Daoy (cell line): ENCODE measurements at places on chromosomes 2 and 18. TPM values are rescaled to one million over a fixed set of nuclear protein-coding genes. Genes with fewer than 3 reads are reported as not detected.

PMS1 gene
- total RNA-seq: 35.0 and 56.1 TPM in 2 replicates

AQP12A gene
- total RNA-seq: not detected in 2 replicates

KDSR gene
- total RNA-seq: 22.7 and 26.2 TPM in 2 replicates

XDH gene
- total RNA-seq: 0.18 and 0.97 TPM in 2 replicates

KIF5C gene
- 3.2 and 5.1 TPM in 2 replicates for total RNA-seq

LINC00305 gene
- not detected in 2 replicates for total RNA-seq

REG3A gene
- total RNA-seq: not detected in 2 replicates

DSC2 gene
- 2.8 and 4.3 TPM in 2 replicates for total RNA-seq

CHST9 gene
- 0.06 and 0.09 TPM in 2 replicates for total RNA-seq

FIGLA gene
- not detected in 2 replicates for total RNA-seq

C2orf78 gene
- under 0.01 TPM in 1 of 2 replicates, not detected in the other for total RNA-seq

LYPD6 gene
- 6.7 and 8.5 TPM in 2 replicates for total RNA-seq

- no peak for DNase-seq
These were observed 58.9 kb downstream of the ANKMY1 start for GRCh38 chr2:240498958-240499260.

DNA sequence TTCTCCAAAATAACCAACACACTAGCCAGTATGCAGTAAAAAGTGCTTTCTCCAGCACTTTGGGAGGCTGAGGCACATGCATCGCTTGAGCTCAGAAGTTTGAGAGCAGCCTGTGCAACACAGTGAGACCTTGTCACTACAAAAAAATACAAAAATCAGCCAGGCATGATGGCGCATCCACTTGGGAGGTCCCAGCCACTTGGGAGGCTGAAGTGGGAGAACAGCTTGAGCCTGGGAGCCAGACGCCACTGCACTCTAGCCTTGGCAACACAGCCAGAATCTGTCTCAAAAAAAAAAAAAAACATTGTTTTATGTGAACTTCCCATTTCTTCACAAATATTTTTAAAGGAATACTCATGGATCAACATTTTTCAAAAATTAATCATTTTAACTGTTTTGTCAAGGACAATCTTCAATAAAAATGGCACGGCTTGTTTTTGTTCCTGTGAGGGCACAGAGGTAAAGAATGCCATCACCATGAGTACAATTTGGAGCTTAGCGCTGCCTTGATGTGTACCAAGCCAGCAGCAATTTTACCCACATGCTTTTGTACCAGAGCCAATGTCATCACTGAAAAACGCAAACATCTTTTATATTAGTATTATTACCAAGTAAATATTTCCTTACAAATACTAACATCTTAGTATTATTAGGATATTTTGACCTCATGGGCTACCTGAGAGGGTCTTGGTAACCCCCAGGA is 26.7 kb downstream of the RAB1A start:
- no peak for DNase-seq

DNA sequence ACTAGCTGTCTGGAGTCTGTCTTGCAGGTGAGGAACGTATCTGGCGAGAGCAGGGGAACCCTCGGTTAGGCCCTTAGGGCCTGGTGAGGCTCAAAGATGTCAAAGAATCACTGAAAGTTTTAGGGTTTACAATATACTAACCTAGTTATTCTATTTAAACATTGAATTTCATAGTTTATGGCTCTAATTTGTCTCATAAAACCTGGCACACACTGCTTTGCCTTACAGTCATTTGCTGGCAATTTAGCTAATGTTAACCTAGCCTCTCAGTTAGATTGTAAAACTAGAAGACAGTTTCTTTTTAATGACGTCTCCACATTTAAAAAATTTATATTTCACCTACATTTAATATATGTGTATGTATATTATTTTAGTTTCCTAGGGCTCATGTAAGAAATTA is 89.6 kb upstream of the DOCK10 start:
- DNase-seq: no peak

DNA sequence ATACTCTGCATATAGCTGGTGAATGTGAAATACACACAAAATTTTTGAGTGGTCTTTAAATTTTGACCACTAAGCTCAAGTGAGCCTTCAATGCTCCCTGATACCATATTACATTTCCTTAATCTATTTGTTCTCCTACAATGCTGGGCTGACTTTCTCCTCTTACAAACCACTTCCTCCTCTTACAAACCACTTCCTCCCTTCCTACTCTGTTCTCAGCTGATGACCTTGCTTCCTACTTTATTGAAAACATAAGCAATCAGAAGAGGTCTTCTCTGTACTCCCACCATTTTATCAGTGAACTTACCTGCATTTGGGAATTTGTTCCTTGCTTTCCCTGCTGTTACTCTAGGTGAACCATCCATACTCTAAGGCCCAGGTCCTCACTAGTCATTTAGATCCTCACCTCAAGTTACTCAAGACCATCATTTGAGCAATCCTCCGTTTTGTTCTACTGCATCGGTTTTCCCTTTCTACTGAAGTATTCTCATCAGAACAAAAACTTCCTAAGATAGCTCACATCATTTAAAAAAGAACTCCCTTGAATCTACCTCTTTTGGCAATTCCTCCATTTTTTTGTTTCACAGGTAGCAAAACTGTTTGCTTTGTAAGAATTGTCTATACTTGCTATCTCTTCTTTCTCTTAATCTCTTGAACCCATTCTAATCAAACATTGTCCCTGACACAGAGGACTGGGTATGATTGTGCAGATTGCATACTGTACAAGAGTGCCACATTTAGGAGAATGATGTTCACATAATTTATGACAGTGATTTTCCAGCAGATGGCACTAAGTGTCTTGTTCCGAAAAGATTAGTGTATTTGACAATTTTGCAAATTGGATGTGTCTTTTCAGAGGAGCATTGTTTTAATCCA is 96.5 kb downstream of the EPB41L5 start:
- DNase-seq: peak; percentile 35

GRCh38 chr2:200382874-200383273 is 76.4 kb downstream of the SPATS2L start:
- DNase-seq: no peak

DNA sequence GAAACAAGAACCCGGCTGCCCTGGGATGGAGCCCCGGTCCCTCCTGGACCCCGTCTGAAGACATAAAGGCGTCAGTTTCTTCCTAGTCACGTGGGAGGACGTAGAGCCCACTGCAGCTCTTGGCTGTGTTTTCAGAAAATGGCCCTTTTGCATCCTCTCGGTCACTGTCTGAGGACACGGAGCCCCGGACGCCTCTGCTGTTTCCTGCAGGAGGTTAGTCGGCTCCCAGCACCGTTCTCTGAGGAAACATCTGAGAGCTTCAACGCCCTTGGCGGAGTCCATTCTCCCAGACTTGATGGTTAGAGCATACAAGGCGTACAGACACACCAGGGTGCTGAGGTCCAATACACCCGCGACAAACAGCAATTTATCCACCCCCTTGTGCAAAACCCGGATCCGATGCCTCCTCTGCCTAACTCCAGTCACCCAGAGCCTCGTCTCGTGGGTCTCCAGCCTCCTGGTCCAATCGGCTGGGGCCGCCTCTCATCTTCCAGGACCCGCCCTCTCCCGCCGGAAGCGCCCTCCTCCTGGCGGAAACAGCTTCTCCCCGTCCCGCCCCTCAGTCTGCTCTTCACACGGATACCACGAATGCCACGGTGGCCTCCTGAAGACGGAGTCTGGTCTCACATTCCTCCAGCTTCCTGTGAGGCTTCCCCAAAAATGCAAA is 119.4 kb downstream of the TMEM18 start:
- no peak for DNase-seq

- DNase-seq: peak; percentile 52
These were observed 304.7 kb downstream of the FBXO15 start for GRCh38 chr18:73842795-73843394.

- no peak for DNase-seq
These were observed 146.3 kb downstream of the CELF4 start for GRCh38 chr18:37419315-37419714.

- DNase-seq: no peak
These were observed 1037.7 kb upstream of the SLC39A10 start for GRCh38 chr2:194619366-194619765.

DNA sequence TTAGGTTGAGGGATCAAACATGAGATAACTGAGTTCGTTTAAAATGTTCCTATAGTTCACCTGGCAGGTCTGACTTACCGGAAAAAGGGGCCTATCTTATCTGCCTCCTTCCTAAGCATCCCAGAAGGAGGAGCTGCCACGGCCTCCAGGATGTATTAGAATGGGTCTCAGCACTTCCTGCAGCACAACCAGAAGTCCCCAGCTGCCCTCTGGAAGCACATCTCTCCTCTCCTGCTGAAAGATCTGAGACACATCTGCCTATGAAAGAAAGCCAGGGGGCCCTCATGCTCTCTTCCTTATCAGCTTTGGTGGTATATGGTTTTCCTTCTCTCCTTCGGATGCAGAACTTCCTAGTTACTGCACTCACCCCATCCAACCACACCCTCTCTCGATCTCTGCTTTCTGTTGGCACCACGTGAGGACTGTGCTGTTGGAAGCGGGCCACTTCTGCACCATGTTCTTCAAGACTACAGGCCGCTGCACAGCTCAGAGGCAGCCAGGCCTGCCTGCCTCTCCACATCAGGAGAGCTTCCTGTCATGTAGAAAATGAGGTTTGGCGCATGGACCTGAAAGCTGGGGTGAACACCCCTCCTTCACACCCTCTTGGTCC is 6.5 kb downstream of the IGFBP5 start:
- DNase-seq: no peak

- DNase-seq: no peak
These were observed 14.1 kb upstream of the B3GNT2 start for GRCh38 chr2:62181843-62182242.

GRCh38 chr2:217989221-217989948 is 13.4 kb downstream of the TNS1 start:
- no peak for DNase-seq

- no peak for DNase-seq
These were observed 61.9 kb downstream of the PLEKHA3 start for GRCh38 chr2:178542161-178542560.

DNA sequence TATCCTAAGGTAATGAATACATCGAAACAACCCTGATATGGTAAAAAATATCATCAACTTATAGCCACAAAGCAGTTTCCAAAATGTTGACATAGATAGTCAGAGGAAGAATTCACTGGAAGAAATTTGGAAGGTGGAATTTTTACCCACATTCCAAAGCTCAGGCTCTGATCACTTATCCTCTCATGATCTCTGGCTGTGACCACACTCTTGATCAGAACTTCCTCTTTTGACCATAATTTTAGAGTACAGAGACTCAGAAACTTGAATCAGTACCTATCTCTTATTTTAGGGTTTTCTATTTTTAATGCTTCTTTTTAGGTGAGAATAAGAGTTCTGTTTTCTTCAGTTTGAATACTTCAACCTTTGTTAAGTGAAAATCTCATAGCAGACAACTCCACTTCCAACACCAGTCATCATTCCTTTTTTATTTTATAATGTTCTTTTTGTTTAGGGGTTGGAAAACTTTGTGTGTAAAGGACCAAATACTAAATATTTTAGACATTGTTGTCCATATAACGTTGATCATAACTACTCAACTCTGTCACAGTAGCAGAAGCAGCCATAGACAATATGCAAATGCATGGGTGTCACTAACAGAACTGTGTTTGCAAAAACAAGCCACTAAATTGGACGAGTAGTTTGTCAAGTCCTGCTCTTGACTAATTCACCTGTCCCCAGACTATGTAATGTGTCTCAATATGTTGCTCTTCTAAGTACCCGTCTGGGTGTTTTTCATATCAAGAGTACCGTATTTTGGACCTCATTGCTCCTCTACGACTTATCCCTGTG is 891.6 kb upstream of the CRIM1 start:
- no peak for DNase-seq

DNA sequence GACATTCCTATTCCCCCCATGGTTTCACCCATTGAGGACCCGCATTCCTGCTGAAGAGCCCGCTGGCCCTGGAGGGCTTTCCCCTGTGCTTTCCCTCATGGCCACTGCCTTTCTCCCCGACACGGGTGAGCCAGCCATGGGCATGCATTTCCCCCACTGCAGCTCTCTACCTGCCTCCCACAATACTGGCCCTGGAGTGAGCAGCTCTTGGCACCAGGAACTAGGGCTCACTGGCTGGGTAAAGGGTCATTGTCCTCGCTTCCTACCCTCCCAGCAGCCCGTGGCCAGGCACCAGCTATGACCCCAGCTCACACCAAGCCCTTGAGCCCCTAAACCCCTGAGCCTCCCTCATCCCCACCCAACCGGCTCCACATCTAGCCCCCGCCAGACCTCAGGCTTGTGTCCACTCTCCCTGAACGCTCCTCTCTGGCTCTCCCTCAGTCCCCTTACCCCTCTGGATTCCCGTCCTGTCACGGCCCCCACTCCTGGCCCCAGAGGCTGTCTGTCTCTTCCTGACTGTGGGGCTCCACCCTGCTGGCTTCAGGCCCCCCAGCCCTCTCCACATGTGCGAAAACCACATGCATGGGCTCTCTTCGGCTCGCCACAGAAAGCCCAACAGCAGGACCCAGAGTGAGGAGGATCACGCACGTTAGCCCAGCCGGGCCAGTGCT is 199.8 kb downstream of the ZFP36L2 start:
- DNase-seq: no peak

- no peak for DNase-seq
These were observed 230.8 kb upstream of the RAB6C start for GRCh38 chr2:129748653-129749052.

- DNase-seq: peak; percentile 91
These were observed 179.7 kb downstream of the ANAPC1 start for GRCh38 chr2:111704246-111704645.

- peak; percentile 37 for DNase-seq
These were observed 294.1 kb downstream of the BCL2 start for GRCh38 chr18:63025251-63026090.

DNA sequence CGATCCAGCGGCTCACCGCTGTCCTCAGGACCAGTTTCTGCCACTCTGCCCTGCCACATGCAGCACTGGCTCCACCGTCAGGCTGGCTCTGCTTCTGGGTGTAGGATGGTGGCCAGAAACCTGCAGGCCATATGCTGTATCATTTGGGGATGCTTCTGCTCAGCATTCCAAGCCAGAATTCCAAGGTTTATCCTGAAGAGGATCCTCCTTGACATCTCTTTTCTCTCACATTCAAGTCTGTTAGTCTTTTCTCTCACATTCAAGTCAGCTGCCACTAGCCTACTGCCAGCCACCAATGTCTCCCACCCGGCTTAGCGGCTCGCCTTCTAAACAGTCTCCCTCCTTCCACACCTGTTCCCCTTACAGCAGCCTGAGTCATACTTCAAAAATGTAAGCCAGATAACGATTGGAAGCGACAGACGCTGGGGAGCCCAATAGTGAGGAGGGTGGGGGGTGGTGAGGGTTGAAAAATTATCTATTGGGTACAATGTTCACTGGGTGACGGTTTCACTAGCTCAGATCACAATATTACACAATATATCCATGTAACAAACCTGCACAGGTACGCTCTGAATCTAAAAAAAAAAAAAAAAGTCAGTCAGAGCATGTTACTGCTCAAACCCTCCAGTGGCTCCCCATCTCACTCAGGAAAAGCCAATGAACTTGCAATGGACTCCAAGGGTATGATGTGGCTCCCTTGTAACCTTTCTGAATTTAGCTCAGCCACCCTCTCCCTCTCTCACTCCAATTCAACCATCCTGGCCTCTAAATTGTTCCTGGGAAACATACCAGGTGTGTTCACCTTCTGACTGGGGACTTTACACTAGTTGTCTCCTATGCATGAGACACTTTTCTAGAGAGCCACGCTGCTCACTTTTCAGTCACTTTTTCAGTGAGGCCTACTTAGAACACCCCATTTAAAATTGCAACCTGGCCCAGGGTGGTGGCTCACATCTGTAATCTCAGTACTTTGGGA is 38.8 kb upstream of the SP3 start:
- DNase-seq: no peak

GRCh38 chr2:67471681-67472080 is 74.5 kb downstream of the ETAA1 start:
- DNase-seq: no peak

- no peak for DNase-seq
These were observed 18.8 kb upstream of the MRPL33 start for GRCh38 chr2:27752551-27753237.

GRCh38 chr2:161420406-161421074 is 4.4 kb downstream of the TBR1 start:
- no peak for DNase-seq
